ENCODE measurements at places on chromosomes 5 and 9. TPM values are rescaled to one million over a fixed set of nuclear protein-coding genes. Genes with fewer than 3 reads are reported as not detected.
A peak's percentile ranks its signal among the peaks of the same experiment; 100 is the strongest.

The LCNL1 gene
- not detected for total RNA-seq

The HMCN2 gene
- total RNA-seq, result 1.9 TPM

The UNC5A gene
- total RNA-seq, result not detected

The TMEM252 gene
- total RNA-seq, result 0.50 TPM

- no peak for DNase-seq
These were observed 59.5 kb downstream of the MAST4 start for GRCh38 chr5:66655395-66656324.

- DNase-seq, result no peak
These were observed 336.7 kb upstream of the KIF2A start for GRCh38 chr5:61969347-61969746.

- DNase-seq, result peak; percentile 49
These were observed 904 bp downstream of the EDF1 start for GRCh38 chr9:136865041-136865767.

GRCh38 chr5:38607396-38607795, 51.0 kb upstream of the LIFR start:
- no peak for DNase-seq

- no peak for DNase-seq
These were observed 8.4 kb downstream of the SREK1IP1 start for GRCh38 chr5:64759960-64760660.

DNA sequence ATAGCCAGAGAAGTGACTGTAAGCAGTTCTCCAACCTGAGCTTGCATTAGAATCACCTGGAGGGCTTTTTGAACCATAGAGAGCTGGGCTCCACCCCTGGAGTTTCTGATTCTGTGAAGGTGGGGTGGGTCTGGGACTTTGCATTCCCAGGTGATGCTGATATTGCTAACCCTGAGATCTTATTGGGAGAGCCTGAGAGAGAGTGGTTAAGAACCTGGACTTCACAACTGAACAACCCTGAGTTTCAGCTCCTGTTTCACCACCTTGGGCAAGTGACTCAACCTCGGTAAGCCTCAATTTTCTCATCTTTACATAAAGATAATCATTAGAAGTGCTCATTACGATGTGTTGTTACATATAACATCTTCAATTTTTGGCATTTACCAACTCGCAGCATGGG, 498.6 kb downstream of the EBF1 start:
- DNase-seq, result no peak

DNA sequence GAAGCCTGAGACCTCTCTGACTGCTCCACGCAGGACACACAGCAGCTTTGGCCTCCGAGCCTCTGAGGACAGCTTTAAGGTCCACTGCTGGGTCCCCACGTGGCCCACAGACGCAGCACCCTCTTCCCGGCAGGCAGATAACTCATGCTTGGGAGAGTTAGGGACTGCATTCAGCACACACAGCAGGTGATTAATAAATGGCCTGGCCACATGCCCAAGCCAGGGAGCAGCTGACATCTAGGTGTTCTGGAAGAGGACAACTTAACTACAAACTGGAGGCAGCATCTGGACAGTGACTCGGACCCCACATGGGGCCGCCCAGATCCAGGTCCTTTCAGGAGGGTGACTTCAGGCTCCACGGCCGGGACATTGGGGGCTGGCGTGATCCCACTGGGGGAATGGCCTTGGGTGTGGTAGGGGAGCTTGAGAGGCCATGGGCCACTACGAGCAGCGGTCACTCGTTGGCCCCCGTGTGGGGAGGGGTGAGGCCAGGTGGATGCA, 11.3 kb downstream of the NINJ1 start:
- peak; percentile 46 for DNase-seq

GRCh38 chr5:67094476-67095300, 101.9 kb downstream of the CD180 start:
- DNase-seq, result no peak

DNA sequence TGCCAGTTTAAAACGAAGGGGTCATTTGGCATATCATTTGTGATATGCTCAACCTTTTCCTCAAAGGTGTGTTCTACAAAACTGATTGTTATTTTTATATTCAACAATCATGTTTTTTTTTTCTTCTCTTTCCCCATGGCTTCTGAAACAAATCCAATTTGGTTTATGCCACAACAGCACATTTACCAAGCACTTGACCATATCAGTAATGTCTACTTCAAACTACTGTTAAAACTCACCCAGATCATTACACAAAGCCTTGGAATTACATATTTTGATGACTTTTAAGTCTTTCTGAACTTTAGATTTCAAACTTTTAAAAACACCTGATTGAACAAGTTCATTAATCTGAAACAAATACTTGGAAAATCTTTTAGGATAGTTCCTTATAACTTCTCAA, 29.2 kb downstream of the PWWP2A start:
- no peak for DNase-seq

DNA sequence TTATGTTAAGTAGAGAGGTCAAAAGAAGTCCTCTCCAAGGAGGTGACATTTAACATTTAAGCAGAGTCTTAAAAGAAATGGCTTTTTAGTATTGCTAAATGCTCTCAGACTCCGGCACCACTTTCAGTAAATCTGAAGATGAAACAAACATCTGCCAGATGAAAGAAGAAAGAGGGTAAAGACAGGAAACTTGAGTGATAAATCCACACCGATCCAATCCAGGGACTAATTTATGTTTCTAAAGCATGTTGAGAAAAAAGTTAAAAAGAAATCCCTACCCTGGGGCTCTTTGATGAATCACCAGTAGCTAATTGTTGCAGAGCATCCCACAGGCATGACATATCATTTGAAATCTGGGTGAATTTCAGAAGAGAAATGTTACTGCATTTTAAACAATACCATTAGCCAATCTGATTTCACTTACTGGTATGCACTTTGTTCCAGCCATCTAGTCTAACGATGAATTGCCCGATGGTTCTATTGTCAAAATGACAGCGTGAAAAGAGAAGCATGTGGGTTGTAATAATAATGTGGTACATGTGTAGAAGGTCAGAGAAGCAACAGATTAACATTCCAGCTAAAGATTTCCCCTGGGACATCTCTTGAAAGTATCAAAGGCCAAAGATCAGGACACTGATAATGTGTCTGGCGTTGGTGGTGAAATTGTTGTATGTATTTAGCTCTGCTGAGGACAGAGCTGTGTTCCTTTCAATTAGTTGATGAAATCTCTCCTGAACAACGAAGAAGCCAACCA, 485.7 kb downstream of the CSNK1G3 start:
- DNase-seq, result no peak

DNA sequence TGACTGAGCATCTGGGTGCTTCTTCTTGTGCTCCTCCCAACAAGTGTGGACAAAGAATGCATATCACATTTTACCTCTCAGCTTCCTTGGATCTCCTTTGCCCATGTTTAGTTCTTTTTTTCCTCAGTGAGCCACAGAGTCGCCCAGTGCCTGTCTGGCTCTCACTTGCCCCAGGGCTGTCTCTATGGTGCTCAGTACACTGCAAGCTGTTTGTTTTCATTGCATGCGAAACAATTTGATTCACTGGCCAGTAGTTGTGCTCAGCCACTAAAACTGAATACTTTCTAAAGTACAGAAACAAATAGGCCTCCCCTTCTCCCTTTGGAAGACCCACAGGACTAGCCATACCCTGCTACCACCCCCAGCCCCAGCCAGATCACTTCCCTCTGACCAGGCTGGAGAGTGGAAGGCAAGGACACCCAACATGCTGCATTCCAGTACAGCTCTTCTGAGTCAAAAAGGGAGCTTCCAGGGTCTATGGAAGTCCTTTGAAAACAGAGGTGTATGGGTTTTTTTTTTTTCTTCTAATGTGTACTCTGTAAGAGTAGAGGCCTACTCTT, 3.8 kb downstream of the LHFPL2 start:
- no peak for DNase-seq

- DNase-seq, result no peak
These were observed 5.4 kb upstream of the FOXB2 start for GRCh38 chr9:77013932-77014596.
